ENCODE measurements at places on chromosomes 12 and 14.

GRCh38 chr12:93078059-93078458, 149.0 kb upstream of the EEA1 start:
- no peak for DNase-seq

DNA sequence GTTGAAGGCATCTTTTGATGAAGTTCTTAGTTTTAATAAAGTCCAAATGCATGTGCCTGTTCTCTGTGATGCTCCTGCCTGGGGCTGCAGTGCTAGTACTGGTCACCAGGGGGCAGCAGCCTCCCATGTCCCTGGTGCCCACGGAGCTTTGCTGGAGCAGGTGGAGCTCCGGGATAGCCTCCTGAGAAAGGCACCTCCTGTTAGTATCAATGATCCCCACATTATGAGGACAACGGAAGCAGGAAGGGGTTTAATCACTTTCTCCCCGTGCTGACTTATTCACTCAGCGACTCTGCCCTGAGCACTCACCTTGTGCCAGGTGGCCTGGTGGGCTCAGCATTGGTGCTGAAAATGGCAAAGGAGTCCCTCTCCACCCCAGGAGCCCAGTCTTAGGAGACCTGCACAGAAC, 123.0 kb upstream of the PZP start:
- DNase-seq: peak; percentile 85

DNA sequence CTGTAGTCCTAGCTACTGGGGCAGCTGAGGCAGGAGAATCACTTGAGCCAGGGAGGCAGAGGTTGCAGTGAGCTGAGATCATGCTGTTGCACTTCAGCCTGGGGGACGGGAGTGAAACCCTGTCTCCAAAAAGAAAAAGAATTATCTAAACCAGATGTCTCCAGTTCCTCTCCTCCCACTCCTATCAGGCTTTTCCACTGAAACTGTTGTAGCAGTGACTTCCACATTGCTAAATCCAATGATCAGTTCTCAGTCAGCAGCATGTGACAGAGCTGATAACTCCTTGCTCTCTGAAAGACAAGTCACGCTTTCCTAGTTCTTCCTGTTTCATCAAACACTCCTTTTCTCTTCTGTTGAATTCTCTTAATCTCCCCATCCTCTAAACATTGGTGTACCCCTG, 8.6 kb downstream of the SLC38A6 start:
- no peak for DNase-seq

- peak; percentile 75 for DNase-seq
Observed at GRCh38 chr12:4562034-4562657, at the start of gene DYRK4. Gene DYRK4, plus strand, starts transcription at chr12:4562208. Its CDS starts 38 bp downstream, at chr12:4562246.

GRCh38 chr12:29208060-29208459, 59.0 kb downstream of the FAR2 start:
- DNase-seq: no peak

GRCh38 chr14:96002498-96002884, 36.7 kb upstream of the C14orf132 start:
- DNase-seq: no peak

DNA sequence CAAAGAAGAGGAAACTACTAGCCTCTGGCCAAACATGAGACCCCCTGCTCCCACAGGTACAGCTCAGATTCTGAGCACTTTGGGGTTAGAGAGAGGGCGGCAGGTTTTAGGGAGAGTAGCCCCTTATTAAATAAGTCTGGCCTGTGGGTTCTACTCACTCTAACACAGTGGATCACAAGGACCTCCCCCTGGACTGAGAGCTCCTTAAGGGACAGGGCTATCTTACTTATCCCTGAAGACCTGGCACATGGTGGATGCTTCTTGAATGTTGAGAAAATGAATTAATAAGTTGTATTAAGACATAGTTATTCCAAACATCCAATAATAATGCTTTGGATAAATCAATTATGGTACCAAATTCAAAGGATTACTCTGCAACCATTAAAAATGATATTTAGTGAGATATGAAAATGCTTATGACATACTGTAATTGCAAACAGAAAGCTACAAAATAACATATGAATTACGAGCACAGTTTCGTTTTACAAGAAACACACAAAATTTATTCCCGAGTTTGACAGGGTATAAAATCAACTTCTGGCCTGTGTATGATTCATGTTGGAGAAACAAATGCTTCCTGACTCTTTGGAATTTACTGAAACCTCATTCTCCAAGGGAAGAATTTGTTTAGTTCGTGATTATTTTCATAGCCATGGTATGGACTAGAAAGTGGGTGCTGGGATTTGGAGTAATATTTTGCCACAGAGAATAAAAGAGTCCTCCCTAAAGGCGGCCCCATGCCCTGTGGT, 59.3 kb upstream of the BDKRB2 start:
- DNase-seq: no peak

- DNase-seq: no peak
Observed at GRCh38 chr12:72291175-72291574, 19.0 kb downstream of the TRHDE start.

DNA sequence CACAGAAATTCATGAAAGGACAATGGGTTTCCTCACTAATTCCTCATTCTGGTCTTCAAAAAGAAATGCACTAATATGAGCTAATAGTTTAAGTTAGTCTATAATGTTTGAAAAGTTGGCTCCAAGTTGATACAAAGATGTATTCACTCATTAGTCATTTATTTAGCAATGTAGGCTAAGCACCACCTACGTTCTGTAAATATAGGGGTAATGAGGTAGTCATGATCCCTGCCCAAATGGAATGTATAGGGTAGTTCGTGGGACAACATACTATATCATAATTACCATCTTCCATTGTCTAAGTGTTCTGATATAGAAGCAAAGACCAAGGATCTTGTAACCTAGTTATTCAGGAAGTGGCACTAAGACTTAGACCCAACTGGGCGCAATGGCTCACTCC, 86.5 kb downstream of the DIO2 start:
- no peak for DNase-seq

- DNase-seq: no peak
Observed at GRCh38 chr12:130879781-130880389, 8.0 kb downstream of the RAN start.

DNA sequence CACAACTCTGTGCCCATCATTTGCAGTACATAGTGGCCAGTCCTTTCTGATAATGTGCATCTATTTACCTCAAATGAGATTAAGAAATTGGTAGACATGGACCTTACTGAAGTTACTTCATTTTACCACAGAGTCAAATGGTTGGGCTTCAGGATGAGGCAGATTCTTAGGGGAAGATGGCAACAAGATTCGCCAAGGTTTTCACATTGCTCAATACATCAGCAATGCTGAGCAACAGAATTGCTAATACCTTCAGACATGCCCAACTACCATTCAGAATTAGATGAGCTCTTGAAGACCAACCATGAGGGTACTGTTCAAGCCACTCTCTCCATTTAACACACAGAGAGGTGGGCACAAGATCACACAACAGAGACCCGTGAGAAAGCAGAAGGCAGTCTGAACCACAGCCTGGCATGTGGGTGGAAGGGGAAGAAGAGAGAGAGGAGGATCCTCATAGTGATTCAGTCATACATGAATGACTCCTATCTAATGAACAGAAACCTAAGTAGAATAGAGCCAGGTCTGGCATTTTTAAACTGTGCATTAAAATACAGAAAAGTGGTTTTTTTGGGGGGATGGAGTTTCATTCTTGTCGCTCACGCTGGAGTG, 28.5 kb downstream of the CPM start:
- DNase-seq: no peak

- peak; percentile 85 for DNase-seq
Observed at GRCh38 chr12:57240066-57240921, 10.7 kb downstream of the STAC3 start.

- DNase-seq: no peak
Observed at GRCh38 chr12:19138956-19139355, 9.4 kb downstream of the PLEKHA5 start.

DNA sequence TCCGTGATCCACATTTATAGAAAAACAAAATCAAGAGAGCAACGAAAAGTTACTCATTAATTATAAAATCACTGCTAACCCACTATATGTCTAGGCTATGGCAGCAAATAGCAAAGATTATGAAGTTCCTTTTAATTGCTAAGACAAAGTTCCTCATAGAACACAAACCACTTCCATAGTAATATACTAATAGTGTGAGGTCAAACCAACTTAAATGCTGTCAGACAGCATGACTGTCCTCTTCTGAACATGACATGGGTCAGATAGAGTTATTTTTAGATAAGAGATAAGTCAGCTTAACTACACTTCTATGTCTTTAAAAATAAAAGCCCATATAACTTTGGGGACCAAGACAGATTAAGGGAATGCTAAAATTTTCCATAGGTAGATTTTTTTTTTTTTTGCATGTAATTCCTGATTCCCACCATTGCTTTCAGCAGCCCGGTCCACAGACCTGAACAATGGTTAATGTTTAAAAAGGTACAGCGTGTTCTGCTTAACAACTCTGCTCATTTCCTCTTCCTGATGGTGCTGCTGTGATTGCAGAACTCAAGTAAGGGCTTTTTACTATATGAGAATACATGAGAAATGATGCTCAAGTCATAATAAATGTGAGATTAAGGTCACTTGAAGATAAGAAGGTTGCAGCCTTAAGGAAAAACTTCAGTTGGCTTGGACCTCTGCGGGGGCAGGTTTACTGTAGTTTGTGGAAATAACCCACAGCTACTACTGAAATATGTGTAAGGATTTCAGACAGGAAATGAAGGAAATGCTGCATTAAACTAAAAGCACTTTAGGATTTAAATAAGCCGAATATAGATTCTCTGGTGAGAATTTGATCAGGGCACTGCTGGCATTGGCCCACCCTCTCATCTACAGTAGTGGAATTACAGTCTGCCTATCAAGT, 37.7 kb upstream of the DUSP6 start:
- no peak for DNase-seq

DNA sequence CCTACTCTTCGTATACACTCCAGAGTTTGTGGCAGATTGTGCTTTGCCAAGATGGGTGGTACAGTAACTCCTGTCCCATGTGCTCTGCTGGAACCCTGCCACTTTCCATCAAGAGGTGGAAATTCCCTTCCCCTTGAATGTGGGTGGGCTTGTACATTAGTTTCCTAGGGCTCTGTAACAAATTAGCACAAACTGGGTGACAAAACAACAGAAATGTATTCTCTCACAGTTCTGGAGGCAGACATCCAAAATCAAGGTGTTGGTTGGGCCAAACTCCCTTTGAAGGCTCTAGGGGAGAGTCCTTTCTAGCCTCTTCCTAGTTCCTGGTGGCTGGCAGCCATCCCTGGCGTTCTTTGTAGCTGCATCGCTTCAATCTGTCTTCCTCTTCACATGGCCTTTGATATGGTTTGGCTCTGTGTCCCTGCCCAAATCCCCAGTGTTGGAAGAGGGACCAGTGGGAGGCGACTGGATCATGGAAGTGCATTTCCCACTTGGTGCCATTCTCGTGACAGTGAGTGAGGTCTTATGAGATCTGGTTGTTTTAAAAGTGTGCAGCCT, 117.5 kb downstream of the VRK1 start:
- no peak for DNase-seq

GRCh38 chr14:53336729-53337128, 183.6 kb upstream of the DDHD1 start:
- no peak for DNase-seq

DNA sequence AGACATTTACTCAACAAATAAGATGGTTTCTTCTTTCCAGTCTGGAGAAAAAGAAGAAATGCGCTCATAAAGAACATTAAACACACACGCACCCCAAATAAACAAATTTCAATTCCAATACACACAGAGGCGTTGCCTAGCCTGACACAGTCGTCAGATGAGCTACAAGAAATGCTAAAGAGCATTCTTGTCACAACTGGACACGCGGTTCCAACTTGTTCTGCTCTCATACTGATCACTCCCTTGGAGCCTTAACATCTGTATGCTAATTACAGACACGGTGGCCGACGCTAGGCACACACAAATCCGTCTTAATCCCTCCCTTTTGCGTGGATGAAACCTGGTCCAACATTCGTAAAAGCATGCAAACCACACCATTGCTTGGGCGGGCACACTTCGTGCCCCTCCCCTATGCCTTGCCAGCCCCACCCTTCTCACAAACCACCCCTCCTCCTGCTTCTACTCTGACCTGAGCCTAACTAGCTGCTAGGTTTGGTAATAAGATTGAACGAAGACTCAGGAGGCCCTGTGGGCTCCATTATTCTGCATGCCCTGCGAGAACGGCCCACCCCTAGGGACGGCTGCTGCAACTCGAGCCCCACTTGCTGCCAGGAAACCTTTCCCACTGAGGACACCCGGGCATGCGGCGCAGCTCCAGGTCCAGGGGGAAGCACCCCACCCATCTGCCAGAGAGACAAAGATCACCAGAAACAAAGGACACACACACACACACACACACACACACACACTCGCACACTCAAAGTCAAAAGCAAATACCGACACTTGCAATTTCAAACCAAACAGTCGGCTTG, 1.2 kb downstream of the KCNK10 start:
- peak; percentile 39 for DNase-seq

DNA sequence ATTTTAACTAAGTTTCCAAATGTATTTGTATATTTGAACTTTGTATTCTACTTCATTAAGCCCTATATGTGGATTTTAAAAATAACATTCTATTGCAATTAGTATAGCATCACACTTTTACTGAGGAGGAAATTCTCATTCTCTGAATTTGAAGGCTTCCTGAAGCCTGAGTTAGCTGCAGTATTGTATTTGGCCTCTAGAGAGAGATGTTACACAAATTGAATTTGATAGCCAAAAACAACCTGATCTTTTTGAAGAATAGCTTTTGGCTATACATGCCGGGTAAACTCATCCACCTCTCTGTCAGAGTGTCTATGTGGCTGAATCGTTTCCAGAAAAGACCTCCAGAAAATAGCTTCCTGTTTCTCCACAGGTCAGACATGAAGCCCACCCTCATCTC, 316.5 kb upstream of the OR4E1 start:
- no peak for DNase-seq

- DNase-seq: no peak
Observed at GRCh38 chr12:110619534-110619953, 5.6 kb downstream of the TCTN1 start.

DNA sequence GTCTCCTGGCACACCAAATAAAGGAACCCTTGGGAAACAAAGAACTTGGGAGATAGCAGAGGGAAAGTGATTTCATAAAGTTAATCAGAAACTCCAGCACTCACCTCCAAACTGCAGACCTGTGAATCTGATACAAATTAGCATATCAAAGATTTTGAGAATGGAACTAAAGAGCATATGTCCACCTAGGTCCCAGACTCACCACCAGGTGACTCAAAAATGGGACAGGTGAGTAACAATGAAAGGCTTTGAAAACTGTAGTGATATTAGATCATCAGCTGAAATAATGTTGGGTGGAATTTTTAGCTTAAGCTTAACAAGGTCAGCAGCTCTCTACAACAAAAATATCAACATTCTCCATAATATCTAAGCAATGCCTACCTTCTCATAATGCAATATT, 214.8 kb downstream of the RERGL start:
- no peak for DNase-seq

DNA sequence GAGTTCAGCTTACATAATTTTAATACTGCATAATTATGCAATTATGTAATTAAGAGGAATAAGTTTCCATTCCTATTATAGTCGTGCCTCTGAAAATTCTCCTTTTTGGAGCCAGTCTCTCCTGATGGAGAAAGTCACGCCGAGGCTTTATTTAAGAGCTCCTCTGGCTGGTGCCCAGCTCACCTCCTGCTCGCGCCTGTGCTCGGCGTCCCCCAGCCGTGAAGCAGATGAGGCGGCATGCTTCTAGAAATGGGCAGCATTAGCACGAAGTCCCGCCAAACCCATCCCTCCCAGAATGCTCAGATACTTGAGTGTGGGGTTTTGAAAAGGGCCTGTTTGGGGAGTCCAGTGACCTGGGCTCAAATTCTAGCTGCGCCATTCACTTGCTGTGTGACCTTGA, 153.0 kb downstream of the PHETA1 start:
- DNase-seq: no peak
